ENCODE measurements at places on chromosomes 6 and 20.

- DNase-seq = no peak
These were observed 82.7 kb upstream of the FABP7 start for GRCh38 chr6:122696853-122697252.

DNA sequence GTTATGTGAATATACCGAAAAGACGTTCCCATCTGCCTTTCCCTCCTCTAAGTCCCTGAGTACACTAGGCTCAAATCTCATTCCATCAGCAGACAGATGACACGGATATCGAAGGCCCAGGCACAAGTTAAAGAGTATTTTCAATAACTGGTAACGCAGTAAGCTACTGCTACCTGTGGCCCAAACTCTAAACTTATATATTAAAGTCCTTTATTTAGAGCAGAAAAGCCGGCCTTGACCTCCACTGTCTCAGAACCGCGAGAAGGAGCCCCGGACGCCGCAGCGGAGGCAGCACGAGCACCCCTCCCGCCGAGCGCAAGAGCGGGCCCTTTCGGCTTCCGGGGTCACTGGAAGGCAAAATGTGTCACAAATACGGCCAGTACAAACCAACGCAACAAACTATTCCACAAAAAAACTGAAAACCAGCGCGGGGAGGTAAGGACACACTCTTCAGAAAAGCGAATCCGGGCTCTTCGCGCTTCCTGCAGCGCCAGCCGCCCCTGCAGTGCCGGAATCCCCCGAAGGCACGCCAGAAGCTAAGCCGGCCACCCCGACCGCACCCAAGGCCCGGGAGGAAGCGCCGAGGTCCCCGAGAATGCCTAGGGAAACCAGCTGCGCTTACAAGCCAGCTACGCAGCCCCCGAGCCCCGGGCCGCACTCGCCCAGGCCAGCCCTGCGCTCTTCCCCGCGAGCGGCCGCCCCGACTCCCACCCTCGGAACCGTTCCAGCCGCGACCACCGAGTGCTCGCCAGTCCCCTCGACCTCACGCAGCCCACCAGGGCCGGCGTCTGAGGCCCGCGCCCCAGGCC, 681 bp downstream of the DIDO1 start:
- DNase-seq = peak; percentile 69

DNA sequence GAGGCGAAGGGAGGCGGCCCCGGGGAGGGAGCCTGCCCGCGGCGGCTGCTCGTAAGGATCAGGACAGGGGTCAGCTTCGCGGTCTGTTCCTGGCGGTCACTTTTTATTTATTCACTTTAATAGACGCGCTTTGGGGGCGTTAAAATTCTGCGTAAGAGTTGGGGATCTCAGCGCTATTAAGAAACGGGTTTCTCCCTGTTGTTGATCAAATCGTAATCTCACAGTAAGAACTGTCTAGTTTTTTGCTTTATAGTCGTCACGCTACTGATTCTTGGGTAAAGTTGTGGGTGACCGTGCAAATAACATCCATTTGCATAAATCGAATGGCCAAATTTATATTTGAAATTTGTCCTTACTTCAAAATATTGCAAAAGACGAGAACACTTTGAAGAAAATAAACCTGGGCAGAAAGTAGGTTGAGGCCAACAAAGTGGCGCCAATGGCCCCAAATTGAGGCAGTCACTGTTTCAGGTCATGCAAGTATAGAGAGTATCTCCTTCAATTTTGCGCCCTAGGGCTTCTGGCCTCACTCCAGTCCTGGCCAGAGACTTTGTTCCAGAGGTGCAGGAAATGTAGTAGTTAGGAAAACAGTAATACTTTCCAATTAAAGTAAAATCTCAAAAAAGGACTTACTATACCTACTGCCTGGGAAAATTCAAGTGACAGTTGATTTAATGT, 963 bp upstream of the RMND1 start:
- DNase-seq = no peak

GRCh38 chr6:28980137-28980851, 24.8 kb downstream of the ZNF311 start:
- DNase-seq = peak; percentile 30

- peak; percentile 26 for DNase-seq
These were observed 374.4 kb downstream of the UTRN start for GRCh38 chr6:144659202-144660182.

DNA sequence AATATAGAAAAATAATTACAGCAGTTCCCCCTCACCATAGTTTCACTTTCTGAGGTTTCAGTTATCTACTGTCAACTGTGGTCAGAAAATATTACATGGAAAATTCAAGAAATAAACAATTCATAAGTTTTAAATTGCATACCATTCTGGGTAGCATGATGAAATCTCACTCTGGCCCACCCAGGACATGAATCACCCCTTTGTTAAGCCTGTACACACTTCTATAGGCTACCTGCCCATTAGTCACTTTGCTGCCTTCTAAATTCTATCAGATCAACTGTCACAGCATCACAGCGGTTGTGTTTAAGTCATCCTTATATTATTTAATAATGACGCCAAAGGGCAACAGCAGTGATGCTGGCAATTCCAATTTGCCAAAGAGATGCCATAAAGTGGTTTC, 140.3 kb upstream of the RUNX2 start:
- no peak for DNase-seq

DNA sequence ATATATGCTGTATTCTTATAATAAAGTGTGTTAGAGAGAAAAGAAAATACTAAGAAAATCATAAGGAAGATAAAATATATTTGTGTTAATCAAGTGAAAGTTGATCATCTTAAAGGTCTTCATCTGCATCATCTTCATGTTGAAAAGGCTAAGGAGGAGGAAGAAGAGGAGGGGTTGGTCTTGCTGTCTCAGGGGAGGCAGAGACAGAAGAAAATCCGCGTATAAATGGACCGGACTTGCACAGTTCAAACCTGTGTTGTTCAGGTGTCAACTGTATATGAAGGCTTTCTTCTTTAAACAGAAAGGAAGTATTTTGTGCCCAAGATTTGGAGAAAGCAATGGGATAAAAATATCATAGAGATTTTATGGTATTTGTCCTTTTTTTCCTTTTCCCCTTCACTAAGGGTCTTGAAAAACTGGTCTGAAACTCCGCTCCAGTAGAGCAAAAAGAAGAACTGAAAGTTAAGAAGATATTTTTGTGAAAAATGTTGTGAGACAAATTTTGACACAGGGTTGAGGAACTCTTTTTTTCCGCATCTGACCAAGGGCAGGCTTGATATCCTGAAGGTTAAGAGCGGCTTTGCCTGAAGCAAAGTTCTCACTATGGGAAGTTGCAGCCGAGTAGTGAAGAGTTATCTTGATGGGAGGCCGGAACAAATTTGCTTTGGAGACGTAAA, 350.7 kb downstream of the LAMA2 start:
- no peak for DNase-seq

GRCh38 chr6:27091661-27092315, 155.7 kb upstream of the PRSS16 start:
- peak; percentile 35 for DNase-seq
